NCI-H1092 (cell line): ENCODE measurements at places on chromosomes 5 and 9.

DNA sequence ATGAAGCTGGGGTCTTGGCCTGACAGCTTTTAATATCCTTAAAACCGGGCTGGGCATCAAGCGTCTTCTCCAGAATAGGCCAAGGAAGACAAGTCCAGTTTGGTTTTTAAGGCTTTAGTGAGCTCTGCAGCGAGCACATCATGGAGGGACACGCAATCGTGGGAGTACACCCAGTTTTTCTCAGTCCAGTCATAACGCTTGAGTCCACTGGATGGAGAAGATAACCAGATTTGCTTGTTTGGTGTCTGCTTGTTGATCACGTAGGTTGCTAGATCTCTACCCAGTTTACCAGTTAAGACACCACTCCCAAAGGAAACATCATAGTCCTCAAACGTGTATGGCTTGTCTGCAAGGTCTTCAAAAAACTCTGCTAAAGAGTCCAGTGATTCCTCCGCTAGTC lies 27.4 kb upstream of the GOLGA1 start:
- DNase-seq: no peak

DNA sequence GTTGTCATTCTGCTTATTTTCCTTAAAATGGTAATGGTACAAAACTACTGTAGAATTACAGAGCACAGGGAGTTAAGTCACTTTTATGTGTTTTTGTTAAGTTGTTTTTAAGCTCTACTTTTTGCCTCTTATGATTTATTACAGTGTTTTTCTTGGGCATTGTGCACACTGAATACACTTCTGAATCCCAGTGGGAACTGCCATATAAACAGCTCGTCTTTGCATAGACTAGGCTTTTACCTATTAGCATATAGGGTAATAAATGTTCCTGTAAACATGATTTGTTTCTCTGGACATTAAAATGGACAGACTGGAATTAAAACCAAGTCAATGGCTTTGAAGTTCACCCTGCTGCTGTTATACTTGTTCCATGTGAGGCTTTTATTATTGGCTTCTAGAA lies 12.2 kb downstream of the KLF9 start:
- no peak for DNase-seq

DNA sequence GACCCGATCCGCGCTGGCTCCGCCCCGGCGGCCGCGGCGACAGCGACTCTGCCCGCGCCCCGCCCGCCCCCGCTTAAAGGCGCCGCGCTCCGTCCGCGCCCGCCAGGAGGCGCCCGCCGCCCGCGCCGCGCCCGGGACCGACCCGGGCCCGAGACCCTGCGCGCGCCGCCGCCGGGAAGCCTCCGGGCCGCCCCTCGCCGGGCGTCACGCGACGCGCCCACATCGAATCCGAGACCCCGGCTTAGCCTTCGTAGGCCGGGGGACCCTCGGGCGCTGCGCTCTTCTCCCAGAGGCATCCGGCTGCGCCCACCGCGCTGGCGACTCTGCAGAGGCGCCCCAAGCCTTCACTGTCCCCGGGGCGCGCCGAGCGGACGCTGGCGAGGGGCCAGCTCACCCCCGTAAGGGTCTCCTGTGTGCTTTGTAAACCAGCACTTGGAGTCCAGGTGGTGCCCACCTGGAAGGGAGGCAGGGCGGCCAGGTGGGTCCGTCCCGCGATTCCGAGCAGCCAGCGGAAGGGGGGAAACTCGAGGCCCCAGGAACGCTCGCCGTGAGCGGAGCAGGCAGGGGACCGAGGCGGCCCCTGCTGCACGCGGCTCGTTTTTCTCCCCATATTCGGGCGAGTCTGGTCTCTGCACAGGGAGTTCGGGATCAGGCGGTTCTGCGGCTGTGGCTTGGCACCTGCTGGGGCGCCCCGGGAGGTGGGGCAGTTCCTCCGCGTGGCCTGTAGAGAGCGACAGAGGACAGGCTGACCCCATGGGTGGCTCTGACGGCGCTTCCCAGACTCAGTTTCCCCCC lies 423 bp upstream of the ABCA2 start:
- DNase-seq: peak; percentile 37

DNA sequence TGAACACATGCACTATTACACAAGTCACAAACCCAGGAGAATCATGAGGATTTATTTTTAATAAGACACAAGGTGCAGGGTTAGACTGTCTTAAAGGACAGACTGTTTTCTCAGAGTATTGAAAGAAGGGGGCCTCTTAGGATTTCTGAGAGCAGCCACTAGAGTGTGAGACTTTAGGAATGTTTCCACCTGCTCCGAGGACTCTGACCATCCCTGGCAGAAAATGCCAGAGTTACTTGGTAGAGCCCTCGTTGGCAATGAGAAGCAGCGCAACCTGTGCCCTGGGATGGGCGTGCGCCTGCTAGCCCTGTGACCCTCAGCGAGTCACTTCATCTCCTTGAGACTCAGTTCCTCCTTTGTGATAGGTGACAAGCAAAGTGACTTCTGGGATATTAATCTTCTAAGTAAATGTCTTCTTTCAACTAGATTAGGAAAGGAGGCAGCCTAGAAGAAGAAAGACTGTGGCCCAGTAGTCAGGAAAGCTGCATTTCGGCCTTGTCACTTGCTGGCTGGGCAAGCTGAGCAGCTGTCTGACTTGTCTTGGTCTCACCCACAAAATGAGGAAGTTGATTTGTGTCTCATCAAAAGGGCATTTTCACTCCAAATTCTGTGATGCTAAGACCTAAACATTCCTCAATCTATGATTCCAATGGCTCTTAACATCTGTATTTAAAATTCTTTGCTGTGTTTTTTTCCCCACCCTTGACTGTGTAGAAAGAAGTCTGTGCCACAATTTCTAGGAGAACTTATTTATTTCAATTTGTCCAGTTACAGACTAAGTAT lies 60.5 kb downstream of the PTCD2 start:
- no peak for DNase-seq

- no peak for DNase-seq
These were observed 46.5 kb upstream of the GDNF start for GRCh38 chr5:37886242-37886905.

DNA sequence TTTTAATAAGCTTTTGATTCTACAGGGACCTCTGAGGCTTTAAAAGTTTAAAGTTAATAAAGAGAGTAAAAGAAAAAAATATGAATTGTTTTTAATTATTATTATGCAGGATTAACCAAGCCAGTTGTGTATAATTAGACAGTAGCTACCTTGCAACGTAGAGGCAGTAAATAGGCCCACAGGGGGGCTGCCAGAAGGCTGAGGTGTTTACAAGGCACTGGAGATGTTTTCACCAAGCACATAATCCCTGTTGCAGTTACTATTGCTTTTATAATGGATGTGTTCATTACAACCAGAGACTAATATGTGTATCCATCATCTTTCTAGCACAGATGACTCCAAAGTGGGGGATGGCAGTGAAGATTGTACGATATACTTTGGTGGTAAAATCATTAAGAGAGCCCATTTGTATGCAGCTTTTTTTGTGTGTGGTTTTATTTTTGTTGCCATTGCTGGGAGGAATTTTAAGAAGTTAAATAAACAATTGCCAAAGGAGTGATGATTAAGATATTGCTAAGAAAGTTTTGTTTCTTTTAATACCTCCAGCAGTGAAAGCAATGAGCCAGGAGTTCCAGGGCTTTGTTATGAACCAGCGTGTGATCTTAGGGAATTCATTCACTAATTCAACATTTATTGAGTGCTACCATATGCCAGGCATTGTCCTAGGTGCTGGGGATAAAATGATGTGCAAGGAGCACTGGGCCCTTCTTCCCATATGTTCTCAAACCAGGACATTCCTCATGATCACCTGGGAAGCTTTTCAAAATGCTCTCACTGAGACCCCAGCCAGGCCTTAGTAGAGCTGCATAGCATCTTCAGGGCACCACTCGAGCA lies 138.7 kb upstream of the EFNA5 start:
- DNase-seq: no peak

DNA sequence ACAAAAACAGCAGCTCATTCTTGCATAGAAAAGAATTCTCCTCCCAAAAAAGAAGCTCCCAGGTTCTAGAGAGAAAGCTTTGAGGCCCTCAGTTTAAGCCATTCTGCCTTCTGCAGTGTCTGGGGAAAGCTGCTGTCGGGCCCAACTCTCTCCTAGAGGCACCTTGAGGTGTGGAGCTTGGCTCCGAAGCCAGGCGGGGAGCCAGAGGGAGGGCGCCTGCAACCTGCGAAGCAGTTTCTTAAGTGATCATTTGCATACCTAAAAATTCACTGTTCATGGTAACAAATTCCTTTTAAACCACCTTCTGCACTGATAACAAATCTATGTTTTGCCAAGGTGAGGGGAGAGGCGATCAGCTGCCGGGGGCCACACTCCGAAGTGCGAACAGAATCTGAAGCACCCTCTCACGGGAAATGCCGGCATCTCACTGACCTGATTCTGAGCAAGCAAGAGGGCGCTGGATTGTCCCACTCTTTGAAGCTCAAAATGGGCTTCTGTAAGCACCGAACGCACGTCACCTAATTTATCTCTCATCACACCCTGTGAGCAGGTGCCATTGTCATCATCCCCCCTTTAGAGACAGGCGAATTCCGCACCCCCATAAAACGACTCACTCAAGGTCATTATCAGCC lies 86.1 kb downstream of the GTF3C4 start:
- no peak for DNase-seq

- no peak for DNase-seq
These were observed 253.8 kb downstream of the CDK5RAP2 start for GRCh38 chr9:120326049-120326693.

DNA sequence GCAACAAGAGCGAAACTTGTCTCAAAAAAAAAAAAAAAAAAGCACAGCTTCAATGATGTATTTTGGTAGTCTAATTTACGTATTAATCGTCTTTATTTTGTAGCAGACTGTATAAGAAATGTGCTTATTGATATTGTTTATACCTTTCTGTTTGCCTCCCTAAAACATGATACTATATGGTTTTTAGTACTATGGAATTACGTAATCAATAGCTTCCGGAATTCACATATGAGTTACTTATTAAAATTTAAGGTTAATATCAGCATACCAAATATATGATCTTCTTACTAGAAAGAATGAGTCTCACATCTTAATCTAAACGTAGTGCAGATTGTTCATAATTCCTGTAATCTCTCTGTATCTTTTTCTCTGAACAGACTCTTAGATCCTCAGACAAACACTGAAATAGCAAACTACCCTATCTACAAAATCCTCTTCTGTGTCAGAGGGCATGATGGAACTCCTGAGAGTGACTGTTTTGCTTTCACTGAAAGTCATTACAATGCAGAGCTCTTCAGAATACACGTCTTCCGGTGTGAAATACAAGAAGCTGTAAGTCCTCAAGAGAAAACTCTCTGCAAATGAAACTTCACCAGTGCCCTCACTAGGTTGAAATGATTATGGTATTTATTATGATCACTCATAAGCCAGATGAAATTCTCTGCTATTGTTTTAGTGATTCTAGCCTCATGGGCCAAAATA lies 44.4 kb upstream of the GPR21 start:
- no peak for DNase-seq

- no peak for DNase-seq
These were observed 56.8 kb downstream of the MINAR2 start for GRCh38 chr5:129804705-129805104.

- no peak for DNase-seq
These were observed 104.1 kb downstream of the STRBP start for GRCh38 chr9:123164285-123164684.

- no peak for DNase-seq
These were observed 13.2 kb downstream of the OR2K2 start for GRCh38 chr9:111316796-111317195.

DNA sequence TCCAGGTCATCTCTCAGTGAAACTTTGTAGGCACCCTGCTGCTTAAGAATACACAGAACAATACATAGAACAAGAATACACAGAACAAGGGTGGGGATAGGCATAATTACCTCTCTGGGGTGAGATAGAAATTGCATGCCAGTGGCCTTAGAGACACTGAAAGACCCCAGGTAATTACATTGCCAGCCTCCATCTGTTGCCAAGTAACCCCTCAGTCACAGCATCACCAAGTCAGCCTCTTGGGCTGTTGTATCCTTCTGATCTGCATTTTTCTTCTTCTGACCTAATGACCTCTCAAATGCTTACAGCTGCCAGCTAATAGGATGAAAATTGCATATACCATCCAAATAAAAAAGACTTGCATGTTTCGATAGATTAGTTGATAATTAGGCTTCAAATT lies 167.7 kb downstream of the GRIA1 start:
- no peak for DNase-seq

DNA sequence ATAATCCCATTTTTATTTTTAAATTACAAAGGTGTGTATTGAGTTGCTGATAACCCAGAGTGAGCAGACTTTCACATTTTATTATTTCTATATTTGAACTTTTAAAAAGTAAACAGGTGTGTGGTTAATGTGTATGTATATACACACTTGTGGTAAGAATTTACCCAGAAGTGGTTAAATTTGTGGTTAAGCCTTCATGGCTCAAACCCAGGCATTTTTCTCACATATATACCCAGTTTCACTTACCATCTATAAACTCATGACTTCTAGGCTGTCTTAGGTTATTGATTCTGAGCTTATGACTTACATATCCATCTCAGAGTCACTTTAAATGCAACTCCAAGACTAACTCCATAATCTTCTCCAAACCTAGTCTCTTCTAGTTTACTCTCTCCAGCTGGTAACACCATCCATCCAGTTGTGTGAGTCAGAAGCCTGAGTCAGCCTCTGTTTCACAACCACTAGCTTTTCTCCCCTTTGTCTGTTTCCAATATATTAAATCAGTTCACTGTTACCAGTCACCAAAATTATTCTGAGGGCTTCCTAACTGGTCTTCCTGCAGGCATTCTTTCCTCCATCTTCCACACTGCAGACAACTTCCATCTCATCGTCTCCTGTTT lies 20.2 kb downstream of the ZBED3 start:
- DNase-seq: no peak

GRCh38 chr5:176995896-176996767 lies 10.4 kb downstream of the UIMC1 start:
- no peak for DNase-seq

DNA sequence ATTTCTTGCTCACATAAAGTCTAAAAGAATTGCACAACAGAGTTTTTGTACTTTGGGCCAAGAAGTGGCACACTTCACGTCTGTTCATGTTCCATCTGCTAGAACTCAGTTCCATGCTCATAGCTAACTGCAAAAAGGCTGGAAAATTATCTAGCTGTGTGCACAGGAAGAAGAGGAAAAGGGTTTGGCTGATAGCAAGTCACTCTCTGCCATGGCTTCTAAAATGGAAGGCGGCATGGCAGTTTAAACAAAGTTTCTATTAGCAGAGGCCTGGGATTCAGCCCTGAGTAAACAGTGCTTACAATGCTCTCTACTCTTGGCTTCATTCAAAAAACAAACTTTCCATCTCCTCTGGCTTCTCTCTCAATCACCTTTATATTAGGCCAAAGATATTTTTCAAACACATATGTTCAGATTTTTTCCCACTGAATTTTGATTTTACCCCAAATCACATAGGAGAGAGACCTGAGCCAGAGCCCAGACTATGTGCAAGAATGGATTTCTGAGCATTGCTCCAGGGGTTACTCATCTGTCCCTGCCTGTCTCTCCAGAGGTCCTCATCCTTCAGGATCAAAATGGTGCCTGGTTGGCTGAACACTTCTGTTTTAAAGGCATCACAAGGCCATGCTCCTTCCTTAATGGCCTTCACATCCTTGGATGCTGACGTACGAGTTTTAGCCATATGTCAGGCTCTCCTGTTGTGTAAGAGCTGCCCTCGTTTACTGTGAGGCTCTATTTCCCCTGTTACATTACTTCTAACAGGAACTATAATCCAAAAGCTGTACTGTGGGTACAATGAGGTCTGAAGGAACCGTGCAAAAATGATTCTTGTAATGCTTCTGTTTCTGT lies 226.6 kb downstream of the SAXO1 start:
- no peak for DNase-seq
